Islet precursor cell (in vitro differentiated cells): ENCODE measurements at places on chromosomes 13 and 19.
A peak's percentile ranks its signal among the peaks of the same experiment; 100 is the strongest.

DNA sequence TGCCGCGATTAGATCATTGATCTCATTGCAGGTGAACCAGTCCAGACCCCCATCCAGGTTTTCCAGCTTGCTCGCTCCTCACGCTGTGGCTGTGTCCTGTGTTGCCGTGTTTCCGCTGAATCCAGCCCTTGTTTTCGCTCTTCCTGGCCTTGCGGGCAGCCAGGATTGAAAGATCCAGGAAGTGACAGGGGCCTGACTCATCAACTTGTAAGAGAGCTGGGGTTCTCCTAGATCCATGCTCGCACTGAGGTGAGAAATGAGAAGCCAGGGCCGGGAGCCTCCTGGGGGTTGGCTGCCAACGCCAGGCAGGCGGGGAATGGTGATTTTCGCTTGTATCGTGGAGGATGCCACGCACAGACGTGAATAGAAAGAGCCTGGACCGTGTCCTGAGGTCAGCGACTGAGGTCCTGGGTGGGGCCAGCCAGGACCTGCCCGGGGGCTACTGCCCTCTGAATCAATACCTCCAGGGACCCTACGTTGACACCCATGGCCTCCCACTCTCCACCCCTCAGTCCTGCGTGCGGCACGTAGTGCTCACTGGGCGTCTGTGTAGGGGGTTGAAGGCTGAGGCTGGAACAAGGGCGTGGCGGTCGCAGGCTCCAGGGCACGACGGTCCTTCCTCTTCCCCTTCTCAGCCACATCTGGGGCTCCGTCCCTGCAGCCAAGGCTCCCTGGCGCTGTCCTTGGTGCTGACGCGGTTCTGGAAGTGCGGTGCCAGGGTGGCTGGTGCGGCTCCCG lies 7.3 kb upstream of the PTPRH start:
- DNase-seq = peak; percentile 98

DNA sequence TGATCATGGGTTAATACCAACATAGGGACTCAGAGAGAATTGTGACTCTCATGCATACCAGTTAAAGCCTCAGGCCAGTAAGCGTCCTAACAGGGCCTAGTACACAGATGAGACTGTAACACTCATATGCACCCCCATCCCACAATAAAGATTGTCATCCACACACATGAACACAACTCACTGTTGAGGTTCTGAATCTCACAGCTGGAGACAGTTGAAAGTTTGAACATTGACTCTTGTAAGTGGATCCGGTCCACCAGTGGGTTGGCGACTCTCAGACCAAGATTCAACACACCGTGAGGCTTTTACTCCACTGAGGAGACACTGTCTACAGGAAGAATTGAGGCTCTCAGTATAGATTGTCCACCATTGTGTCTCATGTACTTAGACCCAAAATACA lies 88.1 kb downstream of the ZNF429 start:
- no peak for DNase-seq

DNA sequence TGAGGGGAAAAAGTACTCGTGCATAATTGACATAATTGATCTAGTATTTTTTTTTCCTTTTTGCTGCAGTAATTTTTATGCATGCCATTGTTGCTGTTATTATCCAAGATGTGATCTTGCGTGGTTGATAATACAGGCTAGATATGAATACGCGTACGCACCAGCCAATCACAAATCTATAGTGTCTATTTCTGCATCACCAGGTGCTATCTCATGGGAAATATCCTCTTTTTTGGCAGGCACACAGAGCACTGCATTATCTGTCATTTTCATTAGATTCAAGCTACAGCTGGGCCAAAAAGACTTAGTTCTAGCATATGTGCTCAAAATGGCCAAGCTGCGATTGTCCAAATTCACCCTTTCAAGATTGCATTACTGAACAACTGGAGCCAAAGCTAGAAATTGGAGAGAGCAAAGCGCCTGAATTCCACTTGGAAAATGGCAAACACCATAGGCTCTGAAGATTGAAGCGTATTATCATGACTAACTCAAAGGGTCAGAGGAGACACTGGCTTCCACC lies 181.1 kb downstream of the TSHZ3 start:
- no peak for DNase-seq

- DNase-seq = peak; percentile 91
Observed at GRCh38 chr19:48489608-48490216, 20.5 kb downstream of the CYTH2 start.

DNA sequence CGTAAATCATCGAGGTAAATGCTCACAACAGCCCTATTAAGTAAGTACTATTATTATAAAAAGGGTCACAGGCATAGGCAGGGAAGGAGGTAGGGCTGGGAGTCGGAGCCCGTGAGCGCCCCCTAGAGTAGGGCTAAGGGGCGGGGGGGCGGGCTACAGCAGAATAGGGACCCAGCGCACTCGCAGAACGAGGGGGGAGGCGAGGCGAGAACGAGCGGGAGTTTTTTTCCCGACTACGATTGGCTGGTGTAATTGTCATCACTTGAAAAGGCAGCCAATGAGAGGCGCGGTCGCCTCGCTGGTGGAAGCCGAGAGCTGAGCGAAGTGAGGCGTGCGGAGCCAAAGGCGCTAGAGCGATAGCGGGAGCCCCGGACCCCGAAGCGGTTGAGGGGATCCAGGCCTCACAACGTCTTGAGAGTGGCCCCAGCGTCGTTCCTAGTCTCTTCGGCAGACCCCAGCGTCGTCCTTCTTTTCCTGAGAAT lies 24.2 kb downstream of the KEAP1 start:
- peak; percentile 91 for DNase-seq

GRCh38 chr19:58538257-58539168 lies 5.4 kb upstream of the TRIM28 start:
- DNase-seq = peak; percentile 92
